ENCODE measurements at places on chromosomes 4 and X.

DNA sequence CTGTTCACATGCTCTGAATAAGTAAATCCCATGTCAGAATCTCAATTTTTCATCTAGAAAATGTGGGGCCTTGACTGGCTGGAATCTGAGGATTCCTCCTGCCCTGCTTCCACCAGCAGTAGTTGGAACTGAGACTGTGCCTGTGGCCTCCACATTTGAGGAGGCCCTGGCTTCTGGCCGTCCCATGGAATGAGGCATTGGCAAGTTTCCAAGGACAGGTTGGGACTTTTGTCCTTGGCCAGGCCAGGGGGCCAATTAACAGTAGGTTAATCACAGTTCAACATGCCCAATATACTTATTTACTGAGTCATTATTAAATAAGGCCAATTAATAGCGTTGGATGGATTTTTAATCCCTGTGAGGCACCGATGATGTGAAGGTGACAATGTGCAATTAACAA, 50.2 kb upstream of the GABRE start:
- no peak overlapping the region for H3K27ac ChIP-seq
- no peak overlapping the region for H3K4me3 ChIP-seq
- H3K4me1 ChIP-seq, result no peaks in the 10 kb centered on the region
- no peaks in the 10 kb centered on the region for H3K36me3 ChIP-seq

DNA sequence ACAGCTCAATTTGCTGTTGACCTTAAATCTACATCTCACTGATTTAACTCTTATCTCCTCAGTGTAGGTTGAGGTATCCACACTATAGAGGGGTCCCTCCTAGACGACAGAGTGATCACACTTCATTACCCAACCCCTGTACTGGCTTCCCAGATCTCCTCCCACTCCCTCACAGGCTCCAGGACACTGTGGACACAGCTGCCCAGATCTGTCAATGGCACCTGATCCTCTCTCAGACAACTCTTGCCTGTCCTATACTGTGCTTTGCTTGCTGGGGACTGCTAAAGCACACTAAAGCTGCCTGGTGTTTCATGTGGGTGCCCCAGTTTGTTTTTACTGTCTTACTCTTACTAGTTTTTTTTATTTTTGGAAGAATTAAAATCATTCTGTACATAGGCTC, 27.9 kb downstream of the RAB40AL start:
- no peaks in the 10 kb centered on the region for H3K4me1 ChIP-seq
- DNase-seq, result no peak
- no peaks in the 10 kb centered on the region for H3K27me3 ChIP-seq
- no peaks in the 10 kb centered on the region for H3K36me3 ChIP-seq
- no peak overlapping the region for H3K27ac ChIP-seq

DNA sequence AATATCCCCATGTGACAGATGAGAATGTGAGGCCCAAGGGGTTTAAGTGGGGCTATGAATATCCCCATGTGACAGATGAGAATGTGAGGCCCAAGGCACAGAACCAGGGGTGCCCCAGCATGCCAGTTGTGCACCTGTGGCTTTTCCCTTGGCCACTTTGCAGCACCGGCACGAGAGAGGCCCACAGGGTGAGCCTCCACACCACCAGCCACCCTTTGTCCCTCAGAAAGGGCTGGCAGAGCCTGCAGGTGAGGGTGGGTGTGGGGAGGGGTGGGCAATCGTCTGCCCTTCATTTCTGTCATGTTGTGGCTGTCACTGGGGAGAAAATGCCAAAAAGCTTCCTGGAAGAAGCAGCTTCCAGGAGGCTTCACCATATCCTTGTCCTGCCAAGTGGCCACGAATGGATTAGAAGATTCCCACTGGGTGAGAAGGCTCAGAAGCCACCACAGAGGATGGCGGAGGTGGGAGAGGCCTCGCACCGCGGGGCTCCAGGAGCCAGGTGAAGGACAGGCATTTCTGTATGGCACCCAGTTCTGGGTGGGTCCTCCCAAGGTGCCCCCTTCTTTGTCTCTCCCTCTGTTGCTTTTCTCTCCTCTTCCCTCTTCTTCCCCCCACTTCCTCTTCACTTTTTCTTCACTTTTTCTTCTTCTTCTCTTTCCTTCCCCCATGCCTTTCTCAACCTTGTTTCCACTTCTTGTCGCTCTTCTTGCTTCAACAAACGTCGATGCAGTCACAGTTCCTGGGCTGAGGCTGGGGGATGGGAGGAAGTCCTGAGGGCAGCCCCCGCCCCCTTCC, 469 bp upstream of the GPR78 start:
- H3K4me3 ChIP-seq, result no peak overlapping the region
- no peaks in the 10 kb centered on the region for H3K4me1 ChIP-seq
- no peaks in the 10 kb centered on the region for H3K27me3 ChIP-seq

DNA sequence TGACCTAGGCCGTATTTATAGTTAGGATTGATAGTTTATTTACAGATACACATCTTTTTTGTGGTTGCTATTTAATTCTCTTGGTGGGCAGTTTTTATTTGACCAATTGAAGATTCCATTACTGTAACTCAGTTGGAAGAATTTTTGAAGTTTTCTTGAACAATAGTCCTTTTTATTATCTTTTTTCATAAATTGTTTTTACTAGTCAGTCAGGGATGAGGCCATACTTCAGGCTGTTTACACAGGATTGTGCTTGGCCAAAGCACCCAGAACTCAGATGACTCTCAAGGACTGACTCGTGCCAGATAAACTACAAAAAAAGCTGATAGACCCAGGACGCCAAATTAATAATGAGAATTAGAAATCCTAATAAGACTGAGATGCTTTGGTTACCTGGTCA, 7.0 kb downstream of the HERC3 start:
- no peaks in the 10 kb centered on the region for H3K27me3 ChIP-seq
- no peaks in the 10 kb centered on the region for H3K36me3 ChIP-seq
- H3K4me3 ChIP-seq, result no peak overlapping the region
- no peaks in the 10 kb centered on the region for H3K4me1 ChIP-seq
- DNase-seq, result no peak

DNA sequence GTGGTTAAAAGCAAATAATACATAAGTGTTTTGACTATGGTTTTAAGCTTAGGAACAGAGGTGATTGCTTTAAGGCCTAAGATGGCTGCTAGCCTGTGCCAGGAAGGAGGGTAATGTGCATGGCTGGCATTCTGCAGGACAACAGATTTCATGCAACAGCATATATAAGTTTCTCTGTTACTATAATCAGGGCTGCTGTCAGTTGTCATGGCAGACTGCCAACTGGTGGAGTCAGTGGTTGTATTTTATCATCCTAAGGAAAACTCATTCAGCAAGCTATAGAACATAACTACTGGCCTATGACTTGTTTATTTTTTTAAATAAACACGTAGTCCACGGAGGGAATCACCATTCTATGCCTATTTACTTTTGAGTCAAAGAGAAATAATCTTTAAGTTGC, 77.7 kb upstream of the DCAF8L1 start:
- no peak overlapping the region for H3K27ac ChIP-seq
- peak; percentile 39 for DNase-seq
- H3K4me3 ChIP-seq, result no peak overlapping the region
- H3K36me3 ChIP-seq, result no peaks in the 10 kb centered on the region
- H3K4me1 ChIP-seq, result no peaks in the 10 kb centered on the region

All from colonic mucosa (tissue), 4 donors.